IPS DF 19.7 (cell line): ENCODE measurements at places on chromosomes 3 and 15.

DNA sequence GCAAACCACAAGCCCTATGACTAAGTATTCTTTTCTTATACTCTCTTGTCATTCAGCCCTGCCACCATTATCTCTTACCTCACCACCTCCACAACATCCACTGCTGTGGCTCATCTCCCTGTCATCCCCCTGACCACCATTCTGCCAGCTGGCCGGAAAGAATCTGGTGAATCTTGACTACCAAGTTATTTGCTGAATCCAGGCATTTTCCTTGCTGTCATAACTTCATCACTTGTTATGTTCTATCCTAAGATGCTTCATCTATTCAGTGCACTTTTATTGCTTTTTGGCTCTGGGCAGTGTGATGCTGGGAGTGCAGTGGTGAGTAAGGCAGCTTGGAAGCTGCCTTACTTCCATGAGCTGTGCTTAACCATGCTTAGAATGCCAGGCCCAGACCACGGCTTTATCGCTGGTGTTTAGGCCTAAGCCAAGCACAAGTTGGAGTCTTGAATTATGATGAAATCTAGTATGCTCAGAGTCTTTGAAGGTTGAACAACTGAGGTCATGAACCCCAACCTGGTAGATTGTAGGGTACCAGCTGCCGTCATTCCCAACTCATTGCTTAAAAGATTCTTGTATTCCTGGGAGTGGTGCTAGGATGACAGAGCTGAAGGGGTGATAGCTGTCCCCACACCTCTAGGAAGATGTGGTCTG is 27.0 kb upstream of the APH1B start:
- DNase-seq, result no peak

DNA sequence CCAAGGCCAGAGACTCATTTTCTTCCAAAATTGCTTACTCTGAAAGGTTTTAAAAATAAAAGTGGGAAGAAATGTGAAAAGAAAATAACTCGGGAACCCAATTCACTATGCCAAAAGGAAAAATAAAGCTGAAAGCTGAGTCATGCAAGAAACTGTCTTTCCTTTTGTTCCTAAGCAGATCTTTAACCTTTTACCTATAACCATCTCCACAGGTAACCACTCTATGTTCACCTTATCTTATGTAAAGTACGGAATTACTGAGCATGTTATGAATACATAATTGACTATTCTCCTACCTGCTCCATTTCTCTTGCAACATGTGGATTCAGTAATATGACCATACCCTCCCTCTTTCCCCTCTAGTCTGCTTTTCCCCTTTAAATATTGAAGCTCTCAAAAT is 62.0 kb downstream of the MINDY4B start:
- DNase-seq, result no peak

DNA sequence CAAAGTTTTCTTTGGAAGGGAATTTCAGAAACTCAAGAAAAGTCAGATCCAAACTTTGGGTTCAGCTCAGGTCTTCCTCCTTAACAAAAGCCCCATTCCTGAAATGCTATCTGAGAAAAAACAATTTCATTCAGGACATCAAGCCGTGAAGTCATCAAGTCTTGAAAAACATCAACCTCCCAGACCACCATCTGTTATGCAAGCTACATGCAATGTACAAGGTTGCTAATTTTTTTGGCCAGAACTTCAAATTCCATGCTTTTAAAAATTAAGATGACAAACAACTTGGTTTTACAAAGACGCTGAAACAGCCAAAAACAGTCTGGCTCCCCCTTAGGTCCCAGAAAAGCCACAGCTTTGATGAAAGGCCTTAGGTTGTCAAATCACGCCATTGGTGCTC is 53.9 kb upstream of the WNT5A start:
- DNase-seq, result no peak

GRCh38 chr15:44530653-44531052 is 6.3 kb upstream of the EIF3J start:
- no peak for DNase-seq

- DNase-seq, result no peak
Observed at GRCh38 chr3:55480911-55481743, 6.0 kb downstream of the WNT5A start.
